Caki2 (cell line): ENCODE measurements at places on chromosomes 3 and 15.

DNA sequence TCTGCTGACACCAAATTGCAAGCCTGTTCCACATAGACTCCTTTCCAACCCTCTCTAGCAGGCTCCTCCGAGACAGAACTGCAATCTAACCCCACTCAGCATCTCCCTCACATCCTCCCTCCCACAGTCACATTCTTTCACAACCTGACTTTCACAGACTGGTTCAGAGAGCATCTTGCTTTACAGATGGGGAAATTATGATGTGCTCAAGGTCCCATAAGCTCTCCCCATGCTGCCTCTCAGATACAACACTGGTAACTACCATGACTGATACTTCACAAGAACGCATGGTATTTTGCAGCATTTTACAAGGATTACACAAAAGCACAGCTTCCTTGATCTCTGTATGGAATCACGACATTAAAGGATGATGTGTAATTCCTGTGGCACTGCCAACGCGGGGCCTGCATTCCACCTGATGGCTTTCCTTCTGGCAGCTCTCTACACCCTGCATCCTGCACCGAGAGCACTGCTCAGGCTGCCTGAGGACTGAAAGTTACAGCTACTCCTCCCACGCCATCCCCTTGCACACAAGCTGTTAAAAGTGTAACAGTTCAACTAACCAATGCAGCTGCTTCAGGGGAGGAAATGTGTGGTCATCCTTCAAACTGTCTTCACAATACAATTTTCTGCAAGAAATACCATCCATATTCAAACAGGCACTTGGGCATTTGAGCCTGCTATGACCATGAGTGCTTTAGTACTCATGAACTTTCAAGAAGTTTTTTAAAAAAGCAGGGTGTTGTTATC lies 27.6 kb downstream of the TBC1D2B start:
- DNase-seq: no peak

DNA sequence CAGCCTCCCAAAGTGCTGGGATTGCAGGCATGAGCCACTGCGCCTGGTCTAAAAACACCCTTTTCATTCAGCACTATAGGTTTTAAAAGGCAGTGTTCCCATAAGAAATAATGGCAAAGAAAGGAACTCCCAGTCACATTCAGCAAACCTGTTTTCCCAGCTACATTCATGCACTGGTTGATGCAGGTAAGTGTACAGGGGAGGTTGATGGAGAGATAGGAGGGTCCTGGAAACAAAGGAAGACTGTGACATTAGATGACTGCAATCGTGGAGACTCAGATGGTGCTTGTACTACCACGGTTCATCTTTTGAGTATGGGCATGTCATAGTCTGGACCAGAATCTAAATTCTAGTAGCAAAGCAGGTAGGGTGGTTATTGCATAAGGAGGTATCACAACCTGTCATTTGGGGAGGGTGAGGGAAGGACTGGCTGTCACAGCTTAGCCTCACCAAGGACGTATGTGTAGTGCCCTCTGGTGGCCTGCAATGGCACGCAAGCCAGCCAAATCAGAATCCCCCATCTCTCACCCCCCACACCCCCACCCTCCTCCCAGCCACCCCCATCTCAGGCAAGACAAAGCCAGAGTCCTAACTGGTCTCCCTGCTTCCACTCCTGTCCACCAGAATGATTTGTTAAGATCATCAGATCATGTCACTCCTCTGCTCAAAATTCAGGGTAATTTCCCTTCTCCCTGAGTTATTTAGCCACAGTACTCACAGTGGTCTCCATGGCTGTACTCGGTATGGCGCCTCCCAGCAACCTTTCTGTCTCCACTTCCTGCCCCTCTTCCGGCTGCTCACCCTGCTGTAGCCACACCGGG lies 28.8 kb upstream of the UBL7 start:
- peak; percentile 16 for DNase-seq

DNA sequence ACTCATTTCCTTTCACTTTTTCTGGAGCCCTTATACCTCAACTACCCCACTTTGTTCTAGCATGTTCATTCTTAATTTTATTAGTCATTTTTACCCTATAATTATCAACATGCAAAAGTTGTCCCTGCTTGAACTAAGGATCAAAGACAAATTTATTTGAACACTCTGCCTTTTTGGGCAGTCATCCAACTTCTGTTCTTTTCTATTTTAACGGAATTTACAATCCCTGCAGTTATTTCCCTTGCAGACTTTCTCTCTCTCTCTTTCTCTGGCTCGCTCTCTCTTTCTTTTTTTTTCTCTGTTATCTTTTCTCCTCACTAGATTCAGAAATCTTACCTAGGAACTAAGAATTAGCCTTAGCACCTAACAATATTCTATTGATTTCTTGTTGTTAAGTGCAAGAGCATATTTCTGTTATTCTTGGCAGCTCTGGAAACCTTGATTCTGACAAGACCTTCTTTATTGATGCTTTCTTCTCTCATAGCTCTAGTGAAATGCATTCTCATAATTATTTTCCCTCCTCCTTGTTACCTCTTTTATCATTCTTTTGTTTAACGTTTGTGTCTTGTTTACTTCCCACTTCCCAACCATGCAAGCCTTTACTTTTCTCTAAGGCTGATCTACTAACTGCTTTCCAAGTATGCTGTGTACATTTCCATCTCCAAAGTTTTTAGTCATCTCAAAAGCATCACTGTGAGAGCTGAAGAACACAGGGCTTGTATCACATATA lies 951.6 kb downstream of the DIPK2A start:
- no peak for DNase-seq

GRCh38 chr15:95875121-95875643 lies 455.3 kb upstream of the NR2F2 start:
- DNase-seq: no peak

DNA sequence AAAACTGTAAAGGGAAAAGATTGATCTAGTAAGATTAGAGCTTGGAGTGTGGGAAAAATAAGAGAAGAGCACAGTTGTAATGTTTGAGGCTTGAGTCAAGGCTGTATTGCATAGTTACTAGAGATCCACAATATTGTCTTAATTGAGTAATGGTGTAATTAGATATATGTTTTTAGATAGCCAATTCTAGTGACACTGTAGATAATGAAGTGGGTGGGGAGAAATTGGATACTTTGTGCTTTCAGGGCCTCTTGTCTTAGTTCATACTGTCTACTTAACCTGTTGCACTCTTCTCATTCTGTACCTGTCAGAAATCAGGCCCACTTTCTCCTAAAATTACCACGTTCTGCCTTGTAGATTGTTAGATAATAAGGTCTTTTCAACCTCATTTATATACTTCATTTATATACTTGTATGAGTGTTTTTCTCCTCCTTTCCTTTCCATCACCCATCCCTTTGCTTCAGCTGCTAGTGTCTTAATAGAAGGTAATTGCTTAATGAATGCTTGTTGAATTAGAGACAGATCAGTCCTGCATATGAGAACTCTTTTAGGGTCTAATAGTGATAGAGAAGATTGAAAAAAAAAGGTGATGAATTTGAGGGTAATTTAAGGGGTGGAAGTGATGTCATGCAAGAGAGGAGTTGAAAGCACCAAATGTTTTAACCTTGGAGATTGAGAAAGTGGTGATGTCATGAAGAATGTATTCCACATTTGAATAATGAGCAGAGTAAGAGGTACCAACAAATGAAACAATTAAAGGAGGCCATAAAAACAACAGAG lies 32.0 kb downstream of the PIK3CA start:
- DNase-seq: no peak
